ENCODE measurements at places on chromosomes 3 and 15.

DNA sequence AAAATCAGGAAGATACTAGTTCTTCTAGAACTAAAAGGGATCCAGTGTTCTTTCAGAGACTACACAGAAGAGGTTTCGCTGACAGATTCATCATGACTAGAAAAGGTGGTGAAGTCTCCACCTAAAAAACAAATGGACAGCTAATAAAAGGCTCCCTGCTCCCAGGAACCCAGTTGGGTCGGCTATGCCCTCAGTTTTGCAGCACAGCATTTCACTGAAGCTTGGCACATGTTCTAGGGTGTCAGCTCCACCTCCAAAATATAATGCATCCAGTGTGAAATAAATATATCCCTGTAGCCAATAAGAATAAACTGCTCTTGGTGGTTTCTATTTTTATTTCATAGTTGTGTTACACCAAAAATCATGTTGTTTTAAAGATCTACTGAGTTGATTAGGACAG lies 55.0 kb downstream of the ZIC4 start:
- DNase-seq: no peak

- peak; percentile 40 for DNase-seq
Measured at GRCh38 chr3:16441371-16441875, 72.1 kb downstream of the RFTN1 start.

DNA sequence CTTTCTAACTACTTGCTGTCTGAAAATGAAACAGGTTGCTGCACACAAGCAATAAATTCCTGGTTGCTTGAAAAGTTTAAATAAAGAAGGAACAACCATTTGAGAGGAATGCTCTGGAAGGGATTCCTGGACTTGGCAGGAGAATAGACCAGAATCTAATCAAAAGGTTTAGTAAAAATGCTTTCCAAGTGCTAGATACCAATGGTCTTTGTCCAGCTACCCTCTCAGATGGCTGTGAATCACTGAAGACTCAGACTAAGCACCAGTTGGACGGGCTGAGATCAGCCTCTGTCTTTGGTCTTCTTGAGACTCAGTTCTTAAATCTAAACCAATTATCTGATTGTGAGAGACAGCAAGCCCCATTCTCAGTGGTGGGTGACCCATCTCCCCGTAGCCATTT lies 27.7 kb upstream of the LPP start:
- DNase-seq: no peak

- DNase-seq: no peak
Measured at GRCh38 chr3:57389271-57389670, 96.8 kb upstream of the ASB14 start.

GRCh38 chr3:189446959-189447560 lies 184.1 kb upstream of the TP63 start:
- DNase-seq: no peak

GRCh38 chr15:31799715-31800321 lies 230.5 kb upstream of the CHRNA7 start:
- DNase-seq: no peak

DNA sequence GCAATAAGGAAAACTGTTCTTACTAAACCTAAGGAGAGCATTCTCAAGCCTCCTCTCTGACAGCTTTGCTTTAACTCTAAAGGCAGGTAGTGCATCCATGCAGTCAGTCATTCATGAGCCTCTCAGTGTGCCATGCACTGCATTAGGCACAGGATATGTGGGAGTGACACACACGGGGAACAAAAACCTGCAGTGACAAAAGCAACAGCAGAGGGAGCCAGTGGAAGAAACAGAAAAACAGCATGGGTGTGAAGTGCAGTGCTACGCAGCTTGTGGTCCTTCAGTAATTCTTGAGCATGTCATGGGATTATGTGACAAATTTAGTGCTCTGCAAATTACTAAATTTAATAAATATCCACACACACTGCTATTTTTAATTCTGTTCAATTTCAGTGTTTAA lies 230.7 kb downstream of the BBX start:
- DNase-seq: no peak

- DNase-seq: no peak
Measured at GRCh38 chr15:42120285-42120684, 25.9 kb upstream of the PLA2G4D start.

GRCh38 chr15:67405208-67406191 lies 115.4 kb upstream of the C15orf61 start:
- no peak for DNase-seq

- no peak for DNase-seq
Measured at GRCh38 chr3:141236361-141236760, 4.7 kb downstream of the PXYLP1 start.

DNA sequence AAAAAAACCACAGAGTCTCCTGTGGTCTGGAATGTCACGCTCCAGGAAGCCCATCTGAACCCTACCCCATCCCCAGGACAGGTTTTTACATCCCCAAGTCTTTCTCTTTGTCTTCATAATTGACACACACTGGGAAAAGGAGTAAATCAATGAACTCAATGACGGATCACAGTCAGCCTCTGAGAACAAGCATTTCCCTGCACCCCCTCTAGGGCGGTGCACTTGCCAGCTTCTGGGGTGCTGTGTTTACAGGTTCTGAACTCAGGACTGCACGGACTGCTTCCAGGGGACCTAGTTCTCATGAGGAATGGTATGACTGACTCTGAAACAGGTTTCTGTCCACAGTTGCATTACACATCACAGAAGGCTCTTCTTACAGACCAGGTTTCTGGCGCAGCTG lies 81.1 kb downstream of the NUP210 start:
- no peak for DNase-seq

GRCh38 chr3:101643009-101643844 lies 33.7 kb downstream of the ZBTB11 start:
- DNase-seq: no peak

- DNase-seq: no peak
Measured at GRCh38 chr15:74618841-74619596, 3.4 kb downstream of the CLK3 start.

DNA sequence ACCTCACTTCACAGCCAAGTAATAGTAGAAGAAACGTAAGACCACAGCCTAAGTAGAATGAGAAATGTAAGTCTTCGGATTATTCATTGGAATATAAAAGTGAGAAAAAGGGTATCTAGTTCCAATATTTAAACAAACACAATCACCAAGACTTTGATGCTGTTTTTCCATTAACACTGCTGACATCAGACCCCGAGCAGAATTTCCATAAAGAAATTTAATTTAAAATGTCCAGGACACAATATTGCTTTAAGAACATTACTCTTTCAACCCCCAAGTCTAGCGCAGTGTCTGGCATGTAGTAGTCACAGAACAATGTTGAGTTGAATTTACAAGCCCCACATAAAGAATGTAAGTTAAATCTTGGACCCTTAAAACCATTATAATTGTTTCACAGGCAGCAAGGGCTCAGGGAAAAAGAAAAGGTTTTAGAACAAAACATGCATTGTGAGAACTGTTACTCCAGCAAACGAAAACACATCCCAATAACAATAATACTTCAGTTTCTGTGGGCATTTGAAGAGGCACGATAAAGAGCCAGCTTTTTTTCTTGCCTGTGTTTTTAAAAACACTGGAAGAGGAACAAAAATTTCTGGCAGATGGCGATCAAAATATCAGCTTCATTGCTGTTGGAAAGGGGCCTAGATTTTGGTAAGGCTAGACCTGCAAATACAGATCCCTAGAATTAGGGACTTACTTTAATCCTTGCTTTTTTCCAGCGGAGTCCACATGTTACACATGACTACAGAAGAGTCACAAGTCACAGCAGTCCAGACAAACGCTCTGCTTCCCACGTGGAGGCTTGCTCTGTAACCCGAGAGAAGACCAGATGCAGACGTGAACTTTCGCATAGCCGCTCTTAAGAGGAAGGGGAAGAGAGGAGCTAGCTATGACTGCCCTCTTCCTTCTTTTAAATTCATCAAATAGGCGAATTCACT lies 77.9 kb upstream of the IGSF10 start:
- DNase-seq: no peak

- DNase-seq: no peak
Measured at GRCh38 chr3:69764861-69765260, 25.6 kb downstream of the MITF start.

DNA sequence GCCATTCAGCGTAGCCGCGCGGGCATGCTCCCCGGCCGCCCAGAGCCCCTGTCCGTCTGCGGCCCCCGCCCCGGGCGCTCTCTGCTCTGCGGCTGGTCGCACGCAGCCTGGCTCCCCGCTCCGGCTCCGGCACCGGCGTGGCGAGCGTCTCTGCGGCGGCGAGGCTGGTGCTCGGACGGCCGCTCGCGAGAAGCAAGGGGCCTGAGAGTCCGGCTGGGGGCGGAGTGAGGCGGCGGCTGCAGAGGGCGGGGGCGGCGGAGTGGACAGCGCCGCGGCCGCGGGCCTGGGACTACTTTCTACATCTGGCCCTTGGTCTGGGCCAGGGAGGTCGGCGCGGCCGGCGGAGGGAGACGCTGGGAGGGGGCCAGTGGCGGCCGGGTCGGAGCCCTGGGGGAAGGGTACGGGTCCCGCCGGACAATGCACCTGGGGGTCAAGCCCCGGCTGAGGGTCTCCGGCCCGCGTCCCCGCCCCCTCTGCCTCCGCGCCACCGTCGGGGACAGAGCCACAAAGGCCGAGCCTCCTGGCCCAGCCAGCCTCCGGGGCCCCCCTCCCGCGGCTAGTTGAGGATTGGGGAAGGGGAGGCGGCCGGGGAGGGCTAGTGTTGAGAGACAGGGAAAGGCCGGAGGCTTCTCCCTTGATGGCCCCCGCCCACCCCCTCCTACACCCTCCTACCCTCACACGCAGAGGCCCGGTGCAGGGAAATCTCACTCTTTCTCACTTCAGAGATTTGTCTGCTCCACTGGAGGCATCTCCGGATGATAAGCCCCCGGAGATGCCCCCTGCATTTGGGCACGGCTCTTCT lies at the start of gene PRTG:
Gene PRTG (minus strand): TSS at position 226 of the 802 bp plus-strand sequence. CDS start 221 bp downstream, at position 5.
- no peak for DNase-seq

DNA sequence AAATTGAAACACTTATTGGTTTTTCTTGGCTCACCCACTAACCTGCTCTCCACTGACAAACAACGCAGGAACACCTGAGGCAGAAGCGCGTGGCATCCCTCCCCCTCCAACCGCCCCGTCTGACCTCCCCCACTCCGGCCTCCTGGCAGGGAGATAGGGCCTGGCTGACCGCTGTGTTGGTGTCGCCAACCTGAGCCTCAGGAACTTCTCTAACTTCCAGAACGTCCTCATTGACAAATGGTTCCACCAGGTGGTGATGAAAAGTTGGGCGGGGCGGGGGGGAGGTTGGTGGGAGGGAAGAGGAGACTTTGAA lies 22.8 kb downstream of the IL17RD start:
- DNase-seq: no peak

- no peak for DNase-seq
Measured at GRCh38 chr3:40574661-40575060, 49.9 kb downstream of the ZNF621 start.

DNA sequence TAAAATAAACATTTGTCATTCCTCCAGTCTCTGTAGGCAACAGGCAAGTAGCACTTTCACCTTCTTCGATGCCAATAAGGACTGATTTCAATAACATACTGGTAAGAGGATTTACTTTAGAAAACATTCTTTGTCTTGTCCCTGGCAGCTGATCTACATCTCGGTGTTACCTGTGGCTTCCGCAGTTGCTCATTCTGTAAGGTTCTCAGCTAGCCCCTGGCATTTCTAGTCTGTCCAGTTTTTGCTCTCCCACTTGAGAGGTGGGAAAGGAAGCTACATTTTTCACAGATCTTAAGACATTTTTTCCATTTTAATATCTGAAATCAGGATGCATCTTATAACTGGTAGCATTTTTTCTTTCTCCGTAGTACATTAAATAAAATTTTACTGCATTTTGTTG lies 19.7 kb upstream of the MAP6D1 start:
- no peak for DNase-seq

DNA sequence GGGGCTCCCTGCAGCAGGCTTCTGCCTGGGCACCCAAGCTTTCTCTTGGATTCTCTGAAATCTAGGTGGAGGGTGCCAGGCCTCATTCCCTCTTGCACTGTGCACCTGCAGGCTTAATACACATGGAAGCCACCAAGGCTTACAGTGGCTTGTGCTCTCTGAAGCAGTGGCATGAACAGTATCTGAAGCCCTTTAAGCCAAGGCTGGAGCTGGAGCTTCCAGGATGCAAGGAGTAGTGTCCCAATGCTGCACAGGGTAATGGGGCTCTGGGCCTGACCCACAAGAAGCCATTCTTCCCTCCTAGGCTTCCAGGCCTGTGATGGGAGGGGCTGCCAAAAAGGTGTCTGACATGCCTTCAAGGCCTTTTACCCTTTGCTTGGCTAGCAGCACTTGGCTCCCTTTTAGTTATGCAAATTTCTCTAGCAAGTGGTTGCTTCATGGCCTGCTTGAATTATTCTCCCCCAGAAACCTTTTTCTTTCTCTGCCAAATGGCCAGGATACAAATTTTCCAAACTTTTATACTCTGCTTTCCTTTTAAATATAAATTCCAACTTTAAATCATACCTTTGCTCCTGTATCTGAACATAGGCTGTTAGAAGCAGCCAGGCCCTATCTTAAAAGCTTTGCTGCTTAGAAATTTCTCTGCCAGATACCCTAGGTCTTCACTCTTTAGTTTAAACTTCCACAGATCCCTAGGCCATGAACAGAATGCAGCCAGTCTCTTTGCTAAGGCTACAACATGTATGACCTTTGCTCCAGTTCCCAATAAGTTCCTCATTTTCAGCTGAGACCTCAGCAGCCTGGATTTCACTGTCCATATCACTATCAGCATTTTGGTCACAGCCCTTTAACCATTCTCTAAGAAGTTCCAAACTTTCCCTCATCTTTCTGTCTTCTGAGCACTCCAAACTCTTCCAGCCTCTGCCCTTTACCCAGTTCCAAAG lies 201.1 kb upstream of the LRRFIP2 start:
- DNase-seq: no peak

DNA sequence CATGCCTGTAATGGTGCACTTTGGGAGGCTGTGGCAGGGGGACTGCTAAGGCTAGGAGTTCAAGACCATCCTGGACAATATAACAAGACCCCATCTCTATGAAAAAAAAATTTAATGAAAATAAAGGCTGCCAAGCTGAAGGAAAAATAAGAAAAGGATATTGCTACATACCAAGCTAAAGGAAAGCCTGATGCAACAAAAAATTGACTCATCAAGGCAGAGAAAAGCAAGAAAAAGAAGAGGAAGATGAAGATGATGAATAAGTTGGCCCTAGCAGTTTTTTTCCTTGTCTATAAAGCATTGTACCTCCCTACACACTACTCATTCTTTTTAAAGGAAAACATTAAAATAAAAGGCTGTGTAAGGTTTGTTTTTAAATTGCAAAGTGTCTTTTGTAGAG lies 441.9 kb upstream of the MDFIC2 start:
- no peak for DNase-seq

- no peak for DNase-seq
Measured at GRCh38 chr3:118412503-118412902, 622.1 kb downstream of the IGSF11 start.

GRCh38 chr15:58146749-58147148 lies 8.6 kb downstream of the AQP9 start:
- DNase-seq: no peak

- DNase-seq: no peak
Measured at GRCh38 chr3:173993299-173993698, 595.8 kb downstream of the NLGN1 start.

DNA sequence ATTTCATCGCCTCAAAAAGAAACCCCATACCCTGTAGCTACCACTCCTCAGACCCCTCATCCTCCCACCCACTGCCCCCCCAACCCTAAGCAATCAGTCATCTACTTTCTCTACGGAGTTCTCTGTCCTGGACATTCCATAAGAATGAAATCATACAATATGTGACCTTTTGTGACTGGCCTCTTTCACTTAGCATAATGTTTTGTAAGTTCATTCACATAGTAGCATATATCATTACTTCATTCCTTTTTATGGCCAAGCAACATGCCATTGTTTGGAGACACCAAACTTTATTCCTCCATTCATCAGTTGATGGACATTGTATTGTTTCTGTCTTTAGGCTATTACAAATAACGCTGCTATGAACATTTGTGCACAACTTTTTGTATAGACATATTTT lies 64.2 kb downstream of the TNIK start:
- DNase-seq: no peak

- DNase-seq: no peak
Measured at GRCh38 chr15:98920091-98920880, 87.3 kb downstream of the PGPEP1L start.

Measured in NCI-H2029 (cell line).